Activated CD4-positive, alpha-beta T cell treated with anti-CD3 and anti-CD28 coated beads for 36 hours (primary cell): ENCODE measurements at places on chromosomes 16 and 17.

- no peak for DNase-seq
These were observed 529.1 kb downstream of the NPIPA7 start for GRCh38 chr16:16908077-16908476.

DNA sequence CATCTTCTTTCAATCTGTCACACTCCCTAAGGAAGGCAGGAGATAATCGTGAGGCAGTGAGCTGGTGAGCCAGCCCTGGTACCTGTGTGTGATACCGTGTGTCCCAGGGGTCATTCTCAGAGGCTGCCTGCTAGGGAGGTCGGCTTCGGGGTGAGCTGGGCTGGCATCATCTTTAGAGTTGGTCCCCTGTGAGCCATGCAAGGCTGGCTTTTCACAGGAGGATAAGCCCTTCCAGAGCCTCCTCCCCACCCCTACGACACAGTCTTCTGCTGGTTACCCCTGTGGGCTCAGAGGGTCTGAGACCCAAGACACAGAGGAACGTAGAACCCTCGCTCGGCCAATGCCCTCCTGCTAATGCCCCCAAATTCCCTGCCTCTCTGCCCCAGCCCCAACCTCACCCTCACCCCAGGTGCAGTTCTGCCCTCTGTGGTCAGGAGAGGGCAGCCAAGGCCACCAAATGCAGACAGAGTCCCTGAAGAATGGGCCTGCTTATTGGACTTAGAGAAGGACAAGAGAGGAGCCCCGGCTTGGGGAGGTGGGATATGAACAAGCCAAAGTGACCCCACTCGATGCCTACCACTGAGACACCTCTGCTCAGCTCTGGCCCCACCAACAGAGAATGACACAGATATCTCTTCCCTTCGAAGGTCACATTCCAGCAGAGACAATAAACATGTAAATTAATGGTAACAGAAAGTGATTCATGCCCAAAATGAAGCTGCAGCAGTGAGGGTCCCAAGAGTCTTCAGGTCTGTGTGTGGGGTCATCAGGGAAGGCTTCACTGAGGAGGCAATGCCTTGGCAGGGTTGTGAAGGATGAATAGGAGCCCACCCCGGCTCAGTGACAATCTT, 80.8 kb upstream of the CCL1 start:
- DNase-seq = peak; percentile 34

GRCh38 chr16:13393816-13394215, 492.4 kb downstream of the SHISA9 start:
- DNase-seq = no peak

DNA sequence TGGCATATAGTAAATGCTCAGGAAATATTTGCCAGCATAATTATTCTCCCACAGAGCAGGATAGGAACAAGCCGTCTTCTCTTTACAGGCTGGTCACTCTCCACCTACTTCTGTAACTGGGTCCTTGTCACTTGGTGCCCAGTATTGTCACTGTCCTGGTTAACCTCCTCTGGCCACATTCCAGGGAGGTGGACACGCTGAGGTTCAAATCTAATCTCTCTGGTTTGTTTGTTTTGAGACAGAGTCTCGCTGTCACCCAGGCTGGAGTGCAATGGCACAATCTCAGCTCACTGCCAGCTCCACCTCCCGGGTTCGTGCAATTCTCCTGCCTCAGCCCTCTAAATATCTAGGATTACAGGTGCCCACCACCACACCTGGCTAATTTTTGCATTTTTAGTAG, 15.6 kb downstream of the SBK1 start:
- DNase-seq = no peak

GRCh38 chr17:82938873-82939620, 99.2 kb upstream of the ZNF750 start:
- no peak for DNase-seq
